ENCODE measurements at places on chromosomes 6 and 20.

GRCh38 chr20:11210611-11211010 is 536.8 kb upstream of the JAG1 start:
- DNase-seq: no peak

DNA sequence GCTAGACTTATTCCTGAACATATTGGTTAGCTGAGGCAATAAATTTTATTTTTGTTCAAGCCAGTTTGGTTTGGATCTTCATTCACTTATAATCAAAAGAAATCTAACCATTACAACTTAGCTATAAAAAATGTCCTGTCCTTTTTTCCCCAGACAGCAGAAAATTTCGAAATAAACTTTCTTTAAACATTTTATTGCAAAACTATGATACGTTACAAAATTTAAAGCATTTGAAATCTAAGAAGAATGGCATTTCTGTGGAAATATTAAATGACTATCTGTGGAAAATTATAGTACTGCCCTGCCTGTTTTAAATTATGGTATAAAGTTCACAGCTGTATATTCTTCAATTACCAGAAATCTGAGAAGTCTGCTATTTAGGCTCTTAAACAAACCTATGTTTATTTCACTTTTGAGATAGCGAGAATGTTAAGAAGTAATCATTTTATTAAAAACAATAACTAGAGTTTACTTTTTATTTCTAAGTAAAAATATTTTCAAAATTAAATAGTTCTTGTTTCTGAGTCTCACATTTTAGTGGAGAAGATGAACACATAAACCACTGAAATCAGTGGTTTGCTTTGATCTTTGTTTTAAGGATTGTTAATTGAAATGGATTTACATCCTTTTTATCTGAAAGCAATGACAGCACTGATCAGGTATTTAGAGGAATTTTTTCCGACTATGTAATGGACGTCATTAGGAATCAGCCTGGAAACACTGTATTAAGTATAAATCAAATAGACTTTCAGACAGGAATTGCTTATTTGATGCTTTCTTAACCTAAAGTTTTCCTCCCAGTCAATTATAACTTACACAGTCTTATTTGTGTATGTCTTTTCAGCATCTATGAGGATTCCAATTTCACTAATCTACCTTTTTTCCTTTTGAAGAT is 553.7 kb downstream of the COL12A1 start:
- no peak for DNase-seq

- no peak for DNase-seq
Observed at GRCh38 chr6:168584671-168585070, 143.7 kb downstream of the SMOC2 start.

- no peak for DNase-seq
Observed at GRCh38 chr20:50789968-50790650, 4.8 kb upstream of the BCAS4 start.

- no peak for DNase-seq
Observed at GRCh38 chr6:129490521-129491255, 219.3 kb downstream of the ARHGAP18 start.

DNA sequence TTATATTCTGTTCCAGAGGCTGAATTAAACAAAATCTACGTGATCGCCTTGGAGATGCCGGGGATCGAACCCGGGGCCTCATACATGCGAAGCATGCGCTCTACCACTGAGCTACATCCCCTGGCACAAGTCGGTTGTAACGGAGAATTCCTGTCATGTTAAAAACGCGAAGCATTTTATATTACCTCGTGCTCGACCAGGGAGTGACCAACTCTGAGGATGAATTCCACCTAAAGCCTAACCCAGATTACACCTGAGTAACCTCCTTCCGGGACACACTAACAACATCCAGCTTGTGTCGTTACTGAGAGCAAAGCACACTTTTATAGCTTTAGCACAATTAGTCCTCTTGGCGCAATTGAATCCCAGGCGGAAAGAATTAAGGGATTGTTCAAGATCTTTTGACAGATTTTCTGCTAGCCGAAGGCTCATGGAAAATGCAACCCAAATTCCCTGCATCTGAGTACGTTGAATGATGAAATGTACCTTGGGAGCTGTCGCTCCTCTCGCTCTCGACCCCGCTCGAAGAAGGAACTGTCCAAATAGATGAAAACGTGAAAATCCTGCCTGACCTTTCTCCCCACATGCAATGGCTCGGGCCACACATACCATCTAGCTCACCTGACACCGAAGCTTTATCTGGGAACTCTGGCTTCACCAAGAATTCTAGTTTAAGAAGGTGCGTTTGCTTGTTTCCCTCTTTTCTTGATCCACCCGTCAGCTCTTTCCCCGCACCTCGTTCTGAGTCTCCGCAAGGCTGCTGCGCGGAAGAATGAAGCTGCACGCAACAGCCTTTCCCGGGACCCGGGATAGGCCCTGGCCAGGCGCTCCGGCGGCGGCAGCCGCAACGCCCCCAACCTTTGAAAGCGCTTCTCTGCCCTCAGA is 148.3 kb downstream of the GPX5 start:
- DNase-seq: peak; percentile 80

DNA sequence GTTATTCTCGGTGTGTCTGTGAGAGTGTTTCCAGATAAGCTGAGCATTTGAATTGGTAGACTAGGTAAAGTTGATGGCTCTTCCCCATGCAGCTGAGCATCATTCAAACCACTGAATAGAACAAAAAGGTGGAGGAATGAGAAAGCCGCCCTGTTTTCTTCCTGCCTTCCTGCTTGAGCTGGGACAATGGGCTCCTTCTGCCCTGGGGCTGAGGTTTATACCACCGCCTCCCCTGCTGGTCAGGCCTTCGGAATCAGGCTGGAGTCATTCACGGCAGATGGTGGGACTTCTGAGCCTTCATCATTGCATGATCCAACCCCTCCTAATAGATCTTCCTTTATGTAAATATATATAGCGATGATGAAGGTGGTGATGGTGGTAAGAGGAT is 124.9 kb downstream of the ANKRD60 start:
- DNase-seq: no peak

DNA sequence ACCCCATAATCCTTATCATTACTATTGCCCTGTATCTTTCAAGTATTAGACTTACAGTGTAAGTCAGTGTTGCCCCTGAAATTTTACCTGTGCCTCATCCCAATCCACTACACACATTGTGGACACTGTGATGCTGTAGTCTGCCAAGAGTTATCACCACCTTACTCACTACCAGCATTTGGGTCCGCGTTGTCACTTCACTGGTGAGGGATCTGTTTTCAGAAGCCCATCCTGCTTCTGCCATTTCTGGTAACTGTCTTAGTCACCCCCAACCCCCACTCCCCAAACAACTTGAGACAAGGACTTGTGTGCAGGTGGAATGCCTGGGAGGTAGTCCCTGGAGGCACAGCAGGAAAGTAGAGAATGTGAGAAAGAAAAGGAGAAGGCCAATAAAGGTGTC is 6.0 kb upstream of the RAB44 start:
- DNase-seq: no peak

GRCh38 chr6:41874741-41875140 is 20.4 kb downstream of the USP49 start:
- no peak for DNase-seq

- no peak for DNase-seq
Observed at GRCh38 chr20:61320691-61321425, 68.8 kb downstream of the CDH4 start.

DNA sequence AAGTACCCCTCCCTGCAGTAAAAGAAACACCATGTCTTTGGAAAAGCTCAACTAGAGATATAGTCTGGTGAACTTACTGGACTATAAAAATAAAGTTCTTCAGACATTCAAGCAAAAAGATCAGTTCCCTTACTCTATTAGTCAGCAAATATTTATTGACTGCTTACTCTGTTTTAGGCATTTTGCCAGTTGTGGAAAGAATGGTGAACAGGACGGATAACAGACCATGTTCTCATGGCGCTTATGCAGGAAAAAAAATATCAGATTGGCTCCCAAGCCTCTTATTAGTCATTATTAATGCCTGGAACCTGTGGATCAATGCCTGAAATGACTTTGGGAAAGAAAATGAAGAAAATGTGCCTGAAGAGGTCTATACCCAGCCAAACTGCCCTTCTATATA is 282.2 kb upstream of the EPHA7 start:
- DNase-seq: no peak

- DNase-seq: no peak
Observed at GRCh38 chr6:144888621-144889020, 603.5 kb downstream of the UTRN start.

GRCh38 chr6:13579911-13580310 is 5.5 kb downstream of the SIRT5 start:
- DNase-seq: no peak

- no peak for DNase-seq
Observed at GRCh38 chr20:53888510-53888909, 181.9 kb downstream of the BCAS1 start.

GRCh38 chr6:141561154-141561553 is 571.6 kb upstream of the GJE1 start:
- DNase-seq: no peak

- no peak for DNase-seq
Observed at GRCh38 chr20:22577515-22578220, 6.7 kb downstream of the FOXA2 start.

DNA sequence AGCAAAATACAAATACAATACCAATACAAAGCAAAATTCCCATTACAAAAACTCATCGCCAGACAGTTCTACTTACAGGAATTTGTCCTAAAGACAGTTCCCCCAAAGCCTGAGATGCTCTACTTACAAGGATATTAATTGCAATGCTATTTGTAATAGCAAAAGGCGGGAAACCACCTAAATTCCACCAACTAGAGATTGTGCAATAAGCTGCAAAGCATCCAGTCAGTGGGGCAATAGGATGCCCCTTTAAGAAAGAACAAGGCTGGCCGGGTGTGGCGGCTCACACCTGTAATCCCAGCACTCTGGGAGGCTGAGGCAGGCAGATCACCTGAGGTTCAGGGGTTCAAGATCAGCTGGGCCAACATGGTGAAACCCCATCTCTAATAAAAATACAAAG is 39.1 kb downstream of the FAM209B start:
- DNase-seq: no peak

GRCh38 chr6:139544701-139545057 is 170.2 kb upstream of the CITED2 start:
- no peak for DNase-seq

- DNase-seq: no peak
Observed at GRCh38 chr6:71478834-71479541, 190.4 kb downstream of the OGFRL1 start.

DNA sequence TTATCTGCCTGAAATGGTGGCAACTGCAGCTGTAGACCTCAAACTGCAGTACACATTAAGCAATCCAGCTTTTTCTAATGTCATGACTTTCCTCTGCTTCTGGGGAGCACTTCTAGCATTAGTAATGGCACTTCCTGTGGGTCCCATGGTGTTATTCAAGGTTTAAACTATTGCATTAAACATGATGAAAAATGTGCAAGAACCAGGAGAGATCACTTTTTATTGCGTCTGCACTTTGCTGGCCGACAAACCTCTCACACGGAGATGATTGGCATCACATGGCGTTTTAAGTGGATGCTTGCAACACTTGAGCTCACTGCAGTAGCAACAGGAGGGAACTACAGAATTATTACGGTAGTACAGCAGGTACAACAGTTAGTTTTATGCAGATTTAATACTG is 148.4 kb downstream of the HIVEP2 start:
- DNase-seq: no peak

Measured in anterior cingulate cortex (tissue), 58 donors.